AG09309 (cell line): ENCODE measurements at places on chromosomes 2 and 18.

- DNase-seq, result no peak
These were observed 294.5 kb downstream of the CCDC178 start for GRCh38 chr18:33146014-33146413.

DNA sequence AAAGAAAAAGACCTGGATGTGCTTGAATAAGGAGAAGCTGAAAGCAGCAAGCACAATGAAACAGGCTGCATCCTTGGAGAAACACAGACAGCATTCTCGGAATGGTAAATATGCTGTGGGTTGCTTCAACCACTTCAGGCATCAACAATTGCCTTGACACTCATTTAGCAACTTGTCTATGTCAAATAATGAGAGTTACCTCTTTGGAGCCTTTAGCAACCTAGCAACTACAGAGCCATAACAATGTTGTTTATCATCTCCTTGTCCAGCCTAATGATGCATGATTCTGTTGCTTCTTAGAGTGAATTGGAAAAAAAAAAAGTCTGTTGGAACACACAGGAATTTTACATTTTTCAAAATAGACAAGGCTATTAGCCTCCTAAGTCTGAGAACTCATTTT, 410.6 kb downstream of the PIK3C3 start:
- DNase-seq, result no peak

- DNase-seq, result no peak
These were observed 112.4 kb upstream of the RND3 start for GRCh38 chr2:150599889-150600288.

GRCh38 chr2:26914659-26915310, 55.7 kb upstream of the MAPRE3 start:
- DNase-seq, result no peak

GRCh38 chr2:46286715-46287114, 10.5 kb upstream of the EPAS1 start:
- DNase-seq, result no peak

GRCh38 chr2:190200603-190201002, 119.0 kb downstream of the HIBCH start:
- no peak for DNase-seq

DNA sequence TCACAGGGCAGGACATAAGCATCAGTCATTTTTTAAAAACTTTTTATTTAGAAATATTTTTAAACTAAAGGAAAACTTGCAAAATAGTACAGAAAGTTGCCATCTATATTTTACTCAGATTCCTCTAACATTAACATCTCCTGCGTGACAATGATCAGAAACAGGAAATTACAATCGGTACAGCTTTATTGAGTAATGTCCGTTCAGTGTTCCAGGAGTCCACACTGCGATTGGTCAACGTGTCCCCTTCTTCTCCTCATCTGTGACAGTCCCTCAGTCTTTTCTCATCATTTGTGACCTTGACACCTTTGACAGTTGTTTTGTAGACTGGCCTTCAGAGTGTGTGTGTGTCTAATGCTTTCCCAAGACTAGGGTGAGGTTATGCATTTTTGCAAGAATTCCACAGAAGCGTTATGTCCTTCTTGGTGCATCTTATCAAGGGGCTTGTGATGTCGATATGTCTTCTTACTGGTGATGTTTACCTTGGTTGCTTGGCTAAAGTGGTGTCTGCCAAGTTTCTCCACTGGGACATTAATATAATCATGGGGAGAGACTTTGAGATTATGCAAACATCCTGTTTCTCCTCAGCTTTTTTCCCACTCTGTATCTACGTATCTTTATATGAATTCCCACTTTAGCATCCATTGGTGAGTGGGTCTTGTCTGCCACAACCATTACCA, 21.4 kb upstream of the TMEM177 start:
- DNase-seq, result no peak

GRCh38 chr18:48263192-48263853, 145.9 kb downstream of the ZBTB7C start:
- no peak for DNase-seq

- no peak for DNase-seq
These were observed 28.0 kb upstream of the MGAT5 start for GRCh38 chr2:134225841-134226240.

- DNase-seq, result no peak
These were observed 737 bp upstream of the CYB5A start for GRCh38 chr18:74292541-74292858.

GRCh38 chr18:62760403-62760734, 45.0 kb downstream of the PHLPP1 start:
- no peak for DNase-seq

- no peak for DNase-seq
These were observed 65.9 kb downstream of the CAB39 start for GRCh38 chr2:230778350-230779063.

DNA sequence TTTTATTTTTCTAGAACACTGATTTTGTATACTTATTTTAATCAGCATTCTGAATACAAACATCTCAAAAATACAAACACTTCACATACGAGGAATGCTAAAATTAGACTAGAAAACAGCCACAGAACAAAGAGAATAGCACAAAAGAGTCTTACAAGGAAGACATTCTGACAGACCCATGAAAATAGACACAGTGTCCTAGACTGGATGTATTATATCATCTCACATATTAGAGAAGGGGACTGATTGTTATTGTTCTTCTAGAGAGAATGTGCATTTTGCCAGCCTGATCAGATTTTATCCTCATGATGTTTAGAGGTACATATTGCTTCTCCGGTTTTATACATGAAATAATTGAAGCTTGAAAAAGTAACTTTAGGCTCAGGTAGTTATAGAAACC, 357.9 kb downstream of the DPP10 start:
- no peak for DNase-seq

DNA sequence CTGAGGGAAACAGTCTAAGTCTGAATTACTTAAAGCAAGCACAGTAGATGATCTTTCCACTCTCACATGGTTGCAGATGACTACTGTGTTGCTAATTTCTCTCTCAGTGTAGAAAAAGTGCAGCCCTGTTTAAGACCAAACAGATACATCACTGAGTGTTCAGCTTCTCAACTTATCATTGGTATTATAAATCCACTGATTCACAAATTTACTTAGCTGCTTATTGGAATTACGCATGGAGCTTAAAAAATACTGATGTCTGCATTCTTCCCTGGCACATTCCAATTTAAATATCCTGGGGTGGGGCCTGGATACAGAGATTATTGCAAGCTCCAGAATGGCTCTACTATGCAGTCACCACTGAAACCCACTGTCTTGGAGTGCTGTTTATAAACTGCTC, 411.2 kb downstream of the RND3 start:
- no peak for DNase-seq
